ENCODE measurements at places on chromosomes 16 and 17.

GRCh38 chr17:47810200-47810821, 11.3 kb downstream of the OSBPL7 start:
- DNase-seq, result no peak

DNA sequence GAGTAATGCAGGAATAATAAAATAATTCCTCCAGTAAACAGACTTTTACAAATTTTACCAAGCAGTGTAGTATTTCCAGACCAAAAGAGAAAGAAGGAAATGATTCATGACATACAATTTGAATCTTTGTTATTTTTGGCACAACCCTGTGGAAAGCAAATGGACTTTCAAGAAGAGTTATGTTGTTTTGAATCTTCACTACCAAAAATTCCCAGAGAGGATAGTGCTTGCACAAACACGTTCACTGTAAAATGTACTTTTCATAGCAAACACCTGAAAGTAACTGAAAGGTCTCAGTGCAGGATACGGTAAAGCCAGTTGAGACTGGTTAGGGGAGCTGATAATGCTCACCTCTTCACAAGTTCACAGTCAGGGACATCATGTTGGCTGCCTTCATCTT, 107.1 kb downstream of the USP22 start:
- no peak for DNase-seq

GRCh38 chr17:76539631-76540271, at the start of gene PRCD:
TSS of gene PRCD (plus strand) at chr17:76540044. CDS start at chr17:76540142, 98 bp downstream.
- no peak for DNase-seq

GRCh38 chr16:11824362-11824761, 27.0 kb downstream of the RSL1D1 start:
- no peak for DNase-seq

- DNase-seq, result no peak
Observed at GRCh38 chr17:1611715-1612114, 16.9 kb downstream of the SLC43A2 start.

- no peak for DNase-seq
Observed at GRCh38 chr16:51167170-51167895, 16.3 kb upstream of the SALL1 start.

DNA sequence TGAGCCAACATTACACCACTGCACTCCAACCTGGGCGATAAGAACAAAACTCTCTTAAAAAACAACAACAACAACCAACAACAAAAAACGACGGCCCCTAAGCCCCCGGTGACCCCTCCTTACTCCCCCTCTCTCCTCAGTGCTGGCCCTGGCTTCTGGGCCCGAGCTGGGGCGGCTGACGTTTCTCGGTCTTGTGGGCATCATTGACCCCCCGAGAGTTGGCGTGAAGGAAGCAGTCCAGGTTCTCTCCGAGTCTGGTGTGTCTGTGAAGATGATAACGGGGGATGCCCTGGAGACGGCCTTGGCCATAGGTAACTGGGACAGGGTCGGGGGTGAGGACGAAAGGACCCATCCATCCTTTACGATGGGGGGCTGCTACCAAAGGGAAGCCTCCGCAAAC, 52.7 kb downstream of the MEAK7 start:
- peak; percentile 39 for DNase-seq

- DNase-seq, result peak; percentile 36
Observed at GRCh38 chr17:67377488-67378453, 690 bp downstream of the PITPNC1 start.

GRCh38 chr17:78986649-78987328, 7.1 kb upstream of the LGALS3BP start:
- no peak for DNase-seq

GRCh38 chr16:27202923-27203506, 311 bp upstream of the KDM8 start:
- DNase-seq, result peak; percentile 88

DNA sequence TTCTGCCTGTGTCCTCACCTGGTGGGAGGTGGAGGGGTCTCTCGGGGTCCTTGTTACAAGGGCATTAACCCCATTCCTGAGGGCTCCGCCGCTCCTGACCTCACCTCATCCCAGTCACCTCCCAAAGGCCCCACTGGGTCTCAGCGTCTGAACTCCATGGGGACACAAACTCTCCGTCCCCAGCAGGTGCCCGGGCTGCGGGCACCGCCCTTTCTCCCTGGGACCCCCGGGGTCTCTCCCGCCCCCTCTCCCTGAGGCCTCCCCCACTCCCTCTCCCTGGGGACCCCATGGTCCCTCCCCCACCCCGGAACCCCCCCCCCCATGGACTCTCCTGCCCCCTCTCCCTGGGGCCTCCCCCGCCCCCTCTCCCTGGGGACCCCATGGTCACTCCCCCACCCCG, 24.8 kb downstream of the CACNA1H start:
- no peak for DNase-seq

DNA sequence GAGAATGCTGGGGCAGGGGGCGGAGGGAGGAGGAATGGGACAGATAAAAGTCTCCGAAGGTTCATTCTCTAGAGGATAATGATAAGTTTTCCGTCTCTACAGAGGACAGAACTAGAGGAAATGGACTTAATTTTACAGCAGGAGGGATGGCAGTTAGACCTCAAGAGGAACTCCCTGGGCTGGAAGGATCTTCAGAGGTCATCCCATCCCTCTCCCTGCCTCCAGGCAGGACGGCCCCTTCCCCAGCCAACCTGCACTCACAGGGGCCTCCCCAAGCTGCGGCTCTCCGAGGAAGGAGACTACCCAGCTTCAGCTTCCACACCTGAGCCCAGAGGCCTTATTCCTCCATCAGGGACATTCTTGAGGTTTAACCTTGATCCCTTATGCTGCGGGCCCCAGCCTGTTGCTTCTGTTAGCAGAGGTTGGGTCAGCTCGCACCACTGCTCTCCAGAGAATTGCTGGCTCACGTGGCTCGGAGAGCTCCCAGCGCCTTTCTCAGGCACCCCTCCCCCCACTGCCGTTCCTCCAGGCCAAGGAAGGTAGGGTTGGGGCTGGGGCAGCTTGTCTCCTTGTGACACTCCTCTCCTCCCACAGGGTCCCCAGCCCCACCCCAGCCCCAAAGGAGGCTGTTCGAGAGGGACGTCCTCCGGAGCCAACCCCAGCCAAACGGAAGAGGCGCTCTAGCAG, 8.5 kb downstream of the ELOB start:
- DNase-seq, result no peak

Data from breast epithelium (tissue), 4 donors.